ENCODE measurements at places on chromosomes 6 and 20.
A peak's percentile ranks its signal among the peaks of the same experiment; 100 is the strongest.

DNA sequence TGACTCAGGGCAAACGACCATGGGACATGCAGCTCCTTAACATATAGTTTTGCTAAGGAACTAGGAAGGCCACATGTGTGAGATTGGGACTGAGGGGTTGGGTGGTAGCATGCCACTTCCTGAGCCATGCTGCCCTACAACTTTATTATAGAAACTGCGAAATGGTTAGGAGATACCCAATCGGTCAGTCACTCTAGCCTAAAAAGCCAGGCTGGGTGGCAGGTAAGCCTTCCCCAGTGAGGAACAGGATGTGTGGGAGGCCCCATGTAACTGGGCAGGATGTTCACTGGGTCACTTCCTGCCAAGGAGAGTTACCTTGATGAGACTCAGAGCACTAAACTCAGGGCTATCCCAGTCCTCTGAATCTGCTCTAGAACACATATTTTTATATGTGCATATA, 123.5 kb downstream of the MAP3K7 start:
- DNase-seq = no peak

GRCh38 chr20:59839400-59839799, 94.0 kb downstream of the SYCP2 start:
- DNase-seq = no peak

DNA sequence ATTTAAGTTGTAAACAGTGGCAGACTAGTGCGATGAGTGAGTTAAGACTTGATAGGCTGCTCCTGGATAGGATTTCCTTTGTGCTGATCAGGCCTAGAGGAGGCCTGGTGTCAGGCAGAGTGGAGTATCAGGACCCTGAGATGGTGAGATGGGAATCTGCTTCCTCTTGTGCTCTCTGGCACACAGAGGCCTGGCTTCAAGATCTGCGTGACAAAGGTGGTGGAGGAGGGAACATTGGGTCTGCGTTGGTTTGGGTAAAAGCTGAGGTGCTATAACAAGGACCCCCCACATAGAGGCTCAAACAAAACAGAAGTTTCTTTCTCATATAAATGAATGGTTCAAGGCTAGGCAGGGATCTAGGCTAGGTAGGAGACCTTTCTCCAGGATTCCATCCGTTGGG, 20.3 kb downstream of the SCAND1 start:
- no peak for DNase-seq

DNA sequence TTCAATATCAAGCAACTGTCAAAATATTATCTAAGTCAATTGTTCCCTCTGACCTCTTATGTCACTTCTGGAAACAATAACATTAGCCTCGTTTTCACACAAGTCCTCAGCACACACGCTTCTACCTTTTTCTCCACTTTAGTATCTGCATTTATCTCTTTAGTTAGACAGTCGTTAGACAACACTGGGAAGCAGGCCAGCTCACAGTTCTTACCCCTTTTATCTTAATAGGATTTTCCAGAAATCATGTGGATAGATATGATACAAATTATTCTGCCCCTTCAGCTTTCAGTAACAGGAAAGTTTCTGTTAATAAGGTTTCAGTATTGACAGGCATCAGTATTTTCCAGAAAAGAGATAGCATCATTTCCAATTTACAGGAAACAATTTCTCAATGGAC, 25.9 kb upstream of the HAO1 start:
- DNase-seq = no peak

DNA sequence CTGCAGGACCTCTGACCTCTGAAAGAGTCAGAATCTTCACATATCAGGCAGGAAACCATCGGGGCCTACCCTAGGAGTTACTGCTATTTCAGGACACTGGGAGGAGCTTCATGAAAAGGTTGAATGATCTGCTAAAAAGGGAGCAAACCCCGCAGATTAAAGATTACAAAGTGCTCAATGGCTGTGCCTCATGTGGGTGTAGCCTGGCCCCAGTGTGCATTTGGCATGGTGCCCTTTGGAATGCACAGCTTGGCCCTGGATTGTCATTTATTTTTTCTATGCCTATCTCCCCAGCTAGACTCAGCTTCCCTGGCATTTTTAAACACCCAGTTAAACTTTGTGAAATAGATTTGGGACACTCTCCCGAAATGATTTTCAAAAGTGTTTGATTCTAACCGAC, 368.5 kb upstream of the SPTLC3 start:
- no peak for DNase-seq

- no peak for DNase-seq
Observed at GRCh38 chr6:84606860-84607259, 157.5 kb downstream of the TBX18 start.

- DNase-seq = peak; percentile 47
Observed at GRCh38 chr6:12012038-12012557, at the start of gene HIVEP1. Gene HIVEP1, plus strand, starts transcription at chr6:12012312. Its CDS starts 3,317 bp downstream, at chr6:12015629.

- DNase-seq = no peak
Observed at GRCh38 chr20:41030531-41031242, 2.1 kb downstream of the TOP1 start.

- peak; percentile 50 for DNase-seq
Observed at GRCh38 chr20:19259141-19259591, 46.7 kb downstream of the SLC24A3 start.

DNA sequence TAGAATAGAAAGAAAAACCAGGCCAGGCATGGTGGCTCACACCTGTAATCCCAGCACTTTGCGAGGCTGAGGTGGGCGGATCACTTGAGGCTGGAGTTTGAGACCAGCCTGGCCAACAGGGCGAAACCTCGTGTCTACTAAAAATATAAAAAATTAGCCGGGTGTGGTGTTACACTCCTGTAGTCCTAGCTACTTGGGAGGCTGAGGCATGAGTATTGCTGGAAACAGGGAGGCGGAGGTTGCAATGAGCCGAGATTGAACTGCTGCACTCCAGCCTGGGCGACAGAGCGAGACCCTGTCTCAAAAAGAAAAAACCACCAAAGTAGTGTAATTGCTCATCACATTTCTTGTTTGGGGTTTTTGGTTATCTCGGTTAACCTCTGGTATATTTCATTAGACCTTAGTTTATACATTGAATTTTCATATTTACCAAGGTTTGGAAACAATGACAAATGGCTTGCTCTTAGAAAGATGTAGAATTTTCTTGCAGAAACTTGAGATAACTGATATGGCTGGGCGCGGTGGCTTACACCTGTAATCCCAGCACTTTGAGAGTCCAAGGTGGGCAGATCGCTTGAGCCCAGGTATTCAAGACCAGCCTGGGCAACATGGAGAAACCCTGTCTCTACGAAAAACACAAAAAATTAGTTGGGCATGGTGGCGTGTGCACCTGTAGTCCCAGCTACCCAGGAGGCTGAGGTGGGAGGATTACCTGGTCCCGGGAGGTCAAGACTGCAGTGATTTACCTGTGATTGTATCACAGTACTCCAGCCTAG, 14.2 kb downstream of the ITCH start:
- no peak for DNase-seq

- no peak for DNase-seq
Observed at GRCh38 chr20:51720854-51721253, 47.3 kb downstream of the ATP9A start.

- DNase-seq = no peak
Observed at GRCh38 chr6:155970876-155971708, 515.5 kb upstream of the NOX3 start.

- no peak for DNase-seq
Observed at GRCh38 chr6:111461860-111462259, 21.2 kb downstream of the REV3L start.

DNA sequence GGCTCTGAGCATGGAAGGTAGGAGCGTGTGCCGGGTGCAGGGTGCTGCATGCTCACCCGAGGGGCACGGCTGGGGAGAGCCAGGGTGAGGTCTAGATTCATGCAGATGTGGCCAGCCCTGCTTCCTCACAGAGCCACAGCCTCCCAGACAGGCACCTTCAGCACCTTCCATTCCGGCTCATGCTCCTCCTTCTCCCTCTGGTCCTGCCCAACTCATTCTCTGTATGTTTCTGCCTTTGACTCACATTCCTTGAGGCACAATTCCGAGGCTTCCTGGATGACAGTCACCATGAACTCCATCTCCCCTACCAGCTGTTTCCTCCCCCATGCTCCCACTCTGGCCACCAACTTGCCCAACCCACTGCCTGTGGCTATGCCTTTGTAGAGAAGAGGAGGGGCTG, 35.4 kb downstream of the DACT2 start:
- DNase-seq = no peak

DNA sequence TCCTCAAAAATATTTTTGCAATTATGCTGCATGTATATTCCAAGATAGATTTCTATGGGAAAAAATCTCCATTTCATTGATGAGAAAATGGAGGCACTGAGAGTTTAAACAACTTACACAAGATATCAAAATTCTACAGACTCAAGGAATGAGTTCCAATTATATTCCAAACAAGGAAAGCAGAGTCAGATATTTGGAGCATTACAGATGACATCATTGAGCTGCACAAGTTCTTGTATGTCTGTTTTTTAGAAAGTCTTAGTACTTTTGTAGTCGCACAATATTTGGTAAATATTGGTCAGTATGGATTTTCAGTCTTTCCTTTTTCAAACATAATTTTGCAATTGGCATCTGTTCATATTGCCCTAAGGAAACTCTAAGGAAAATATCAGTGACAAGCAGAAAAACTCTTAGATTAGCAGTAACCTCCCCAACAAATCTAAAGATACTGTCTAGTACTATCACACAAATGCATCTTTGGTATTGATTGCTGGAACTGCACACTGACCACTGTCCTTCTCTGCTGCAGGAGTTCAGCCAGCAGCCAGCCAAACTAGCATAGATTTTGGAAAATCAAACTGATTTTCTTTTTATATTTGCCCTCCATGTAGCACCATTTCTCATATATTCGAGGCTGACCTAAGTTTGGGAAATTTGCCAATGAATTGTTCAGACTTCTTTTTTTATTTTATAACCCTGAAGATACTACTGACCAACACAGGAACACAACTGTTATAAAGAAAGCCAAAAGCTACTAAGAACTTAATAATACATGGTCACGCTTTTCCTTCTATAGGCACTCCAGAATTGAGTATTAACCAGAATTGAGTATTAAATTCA, 51.7 kb upstream of the TBX18 start:
- DNase-seq = no peak

Measured in hematopoietic multipotent progenitor cell treated with erythropoietin and hydrocortisone succinate and interleukin-3 and kit ligand, for 4 days (in vitro differentiated cells).